ENCODE measurements at places on chromosomes 2 and 18. TPM values are rescaled to one million over a fixed set of nuclear protein-coding genes. Genes with fewer than 3 reads are reported as not detected.

CD207 gene
- not detected for total RNA-seq

DNA sequence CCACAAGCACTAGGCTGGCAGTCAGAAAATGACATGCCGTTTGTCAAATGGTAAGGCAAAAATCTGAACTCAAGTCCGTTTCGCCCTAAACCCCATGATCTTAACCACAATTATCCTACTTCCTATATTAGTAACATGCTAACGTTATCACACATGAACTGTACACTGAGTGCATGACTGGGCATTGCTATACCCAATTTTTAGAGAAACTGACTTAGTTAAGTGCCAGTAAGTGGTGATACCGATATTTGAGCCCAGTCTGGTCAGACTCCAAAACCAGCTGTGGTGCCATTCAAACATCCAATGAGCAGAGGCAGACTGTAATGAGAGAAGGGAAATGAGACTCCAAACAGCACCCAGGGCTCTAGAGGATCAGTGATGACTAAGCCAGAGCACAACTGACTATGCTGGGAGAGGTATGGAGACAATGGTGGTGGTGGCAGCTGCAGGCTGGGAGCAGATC lies 311.7 kb upstream of the PKDCC start:
- H3K4me1 ChIP-seq, result no peaks in the 10 kb centered on the region
- H3K36me3 ChIP-seq, result no peaks in the 10 kb centered on the region
- no peak for DNase-seq
- peaks cover 13% of the 10 kb centered on the region for H3K27me3 ChIP-seq

- no peak overlapping the region for H3K27ac ChIP-seq
- DNase-seq, result no peak
- no peaks in the 10 kb centered on the region for H3K36me3 ChIP-seq
- no peak overlapping the region for H3K4me3 ChIP-seq
- no peaks in the 10 kb centered on the region for H3K4me1 ChIP-seq
- H3K27me3 ChIP-seq, result no peaks in the 10 kb centered on the region
Observed at GRCh38 chr18:75142677-75143076, 66.3 kb downstream of the PTGR3 start.

DNA sequence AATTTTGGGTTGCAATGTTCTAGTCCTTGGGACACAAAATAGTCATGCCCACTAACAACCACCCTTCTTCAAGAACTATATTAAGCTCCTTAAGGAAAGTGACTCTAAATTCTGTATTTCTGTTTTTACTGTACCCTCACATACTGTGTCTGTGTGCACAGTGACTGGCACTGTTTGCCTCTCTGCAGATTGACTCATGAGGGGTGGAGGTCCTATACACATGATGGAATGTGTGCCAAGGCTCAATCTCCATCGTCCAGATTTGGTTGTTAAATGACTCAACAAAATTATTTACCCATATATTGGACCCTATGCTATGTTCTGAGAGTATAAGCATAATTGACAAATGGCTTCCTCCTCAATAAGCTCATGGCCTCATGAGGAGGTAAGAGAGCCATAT lies 126.6 kb upstream of the CWC22 start:
- H3K27ac ChIP-seq, result no peak overlapping the region
- peaks cover 7% of the 10 kb centered on the region for H3K27me3 ChIP-seq
- no peak for DNase-seq
- no peaks in the 10 kb centered on the region for H3K4me1 ChIP-seq

DNA sequence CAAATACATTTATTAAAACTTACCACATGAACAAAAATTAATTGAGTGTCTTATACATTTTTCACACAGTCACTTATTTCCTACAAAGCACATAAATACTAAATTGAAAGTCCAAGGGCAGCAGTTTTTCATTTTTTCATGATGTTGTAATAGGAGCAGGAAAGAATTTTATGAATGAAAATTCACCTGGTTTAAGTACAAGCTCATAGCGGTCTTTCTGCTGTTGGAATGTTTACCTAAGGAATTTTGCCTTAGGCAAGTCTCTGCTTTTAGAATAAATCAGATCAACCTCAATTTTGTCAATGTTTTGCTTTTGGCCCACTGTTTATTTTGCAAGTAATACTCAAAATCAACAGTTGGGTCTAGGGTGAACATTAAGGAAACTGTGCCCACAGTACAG lies 40.0 kb downstream of the ETAA1 start:
- DNase-seq, result no peak
- H3K27ac ChIP-seq, result no peak overlapping the region
- H3K4me1 ChIP-seq, result no peaks in the 10 kb centered on the region
- H3K27me3 ChIP-seq, result peaks cover 15% of the 10 kb centered on the region
- H3K36me3 ChIP-seq, result no peaks in the 10 kb centered on the region

GRCh38 chr2:12797815-12798214 lies 81.1 kb downstream of the TRIB2 start:
- H3K4me1 ChIP-seq, result peaks cover 4% of the 10 kb centered on the region
- peaks cover 15% of the 10 kb centered on the region for H3K36me3 ChIP-seq
- DNase-seq, result no peak
- no peak overlapping the region for H3K27ac ChIP-seq
- no peak overlapping the region for H3K4me3 ChIP-seq

DUSP28 gene
- 4.2 TPM for total RNA-seq

DNA sequence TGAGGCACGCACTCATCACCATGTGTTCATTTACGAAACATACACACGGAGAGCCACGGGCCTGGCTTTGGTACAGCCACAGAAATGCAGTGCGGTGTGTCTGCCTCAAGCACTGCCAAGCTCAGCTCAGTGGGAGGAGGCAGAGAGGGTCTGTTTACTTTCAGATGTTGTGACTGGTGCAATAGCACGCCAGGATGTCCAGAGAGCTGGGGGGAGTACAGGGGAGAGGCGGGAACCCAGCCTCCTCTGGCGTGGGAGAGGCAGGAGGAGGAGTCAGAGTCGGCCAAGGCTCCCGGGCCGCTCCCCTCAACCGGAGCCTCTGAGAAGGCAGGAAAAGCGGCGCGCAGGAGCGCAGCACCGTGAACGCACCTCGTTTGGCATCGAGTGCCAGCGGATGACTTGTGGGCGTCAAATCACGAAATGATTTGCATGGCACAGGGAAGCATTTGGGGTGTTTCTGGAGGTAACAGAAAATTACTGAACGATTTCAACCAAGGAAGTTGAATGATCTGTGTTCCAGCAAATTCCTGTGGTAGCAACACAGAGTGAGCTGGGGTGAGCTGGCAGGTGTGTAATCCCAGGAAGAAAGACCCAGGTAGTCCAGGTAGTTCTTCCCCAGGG lies 143.0 kb downstream of the ZNF516 start:
- no peak overlapping the region for H3K27ac ChIP-seq
- peaks cover 3% of the 10 kb centered on the region for H3K27me3 ChIP-seq
- DNase-seq, result no peak
- H3K36me3 ChIP-seq, result no peaks in the 10 kb centered on the region
- H3K4me3 ChIP-seq, result no peak overlapping the region
- H3K4me1 ChIP-seq, result peaks cover 6% of the 10 kb centered on the region

DNA sequence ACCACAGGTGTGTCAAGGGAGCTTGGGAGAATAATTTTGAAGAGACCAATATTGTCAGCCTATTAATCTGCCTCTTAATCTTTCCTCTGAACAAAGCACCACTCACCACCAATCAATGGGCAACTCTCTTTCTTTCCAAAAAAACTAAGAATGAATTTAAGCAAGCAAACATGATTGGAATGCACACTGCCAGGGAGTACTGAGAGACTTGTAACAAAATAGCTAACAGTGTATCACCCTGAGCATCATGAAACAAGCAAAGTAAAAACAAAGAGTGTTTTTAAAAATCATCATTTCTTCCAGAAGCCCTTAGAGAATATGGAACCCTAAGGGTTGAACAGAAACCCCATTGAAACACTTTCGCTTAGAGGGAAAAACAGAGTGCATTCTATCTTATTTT lies 299.7 kb downstream of the DSEL start:
- no peak for DNase-seq
- no peak overlapping the region for H3K27ac ChIP-seq
- H3K4me1 ChIP-seq, result no peaks in the 10 kb centered on the region
- H3K36me3 ChIP-seq, result no peaks in the 10 kb centered on the region
- H3K27me3 ChIP-seq, result no peaks in the 10 kb centered on the region

DNA sequence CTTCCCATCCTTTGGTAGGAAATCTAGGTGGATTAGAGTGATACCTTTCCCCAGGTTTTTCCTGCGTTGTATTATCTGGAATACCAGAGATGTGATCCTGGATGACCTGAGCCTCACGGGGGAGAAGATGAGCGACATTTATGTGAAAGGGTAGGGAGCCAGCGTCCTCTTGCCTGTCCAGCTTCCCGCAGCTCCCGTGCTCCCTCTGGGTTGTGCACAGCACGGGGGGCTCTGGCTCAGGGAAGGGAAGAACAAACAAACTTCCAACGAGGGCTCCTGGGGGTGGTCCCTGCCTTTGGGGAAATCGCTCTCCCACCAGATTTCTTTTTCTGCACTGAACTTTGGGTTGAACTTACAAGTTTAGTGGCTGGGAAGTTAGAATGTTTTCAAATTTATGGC lies 215.7 kb downstream of the DYSF start:
- DNase-seq, result no peak
- H3K4me1 ChIP-seq, result no peaks in the 10 kb centered on the region
- H3K36me3 ChIP-seq, result no peaks in the 10 kb centered on the region
- H3K27me3 ChIP-seq, result peaks cover 1% of the 10 kb centered on the region
- no peak overlapping the region for H3K27ac ChIP-seq
- no peak overlapping the region for H3K4me3 ChIP-seq

GRCh38 chr2:231819447-231820042 lies 33.3 kb downstream of the COPS7B start:
- H3K27ac ChIP-seq, result no peak overlapping the region
- H3K4me1 ChIP-seq, result no peaks in the 10 kb centered on the region
- H3K36me3 ChIP-seq, result peaks cover 4% of the 10 kb centered on the region
- H3K4me3 ChIP-seq, result no peak overlapping the region
- DNase-seq, result no peak

- H3K4me3 ChIP-seq, result no peak overlapping the region
- peaks cover 6% of the 10 kb centered on the region for H3K27me3 ChIP-seq
- H3K4me1 ChIP-seq, result no peaks in the 10 kb centered on the region
- no peak for DNase-seq
Observed at GRCh38 chr2:173196080-173196479, 120.4 kb downstream of the MAP3K20 start.

- H3K27me3 ChIP-seq, result peaks cover 40% of the 10 kb centered on the region
- no peak overlapping the region for H3K4me3 ChIP-seq
- no peak for DNase-seq
- H3K27ac ChIP-seq, result no peak overlapping the region
- no peaks in the 10 kb centered on the region for H3K4me1 ChIP-seq
Observed at GRCh38 chr18:59228351-59228750, 8.4 kb downstream of the GRP start.

- peaks cover 72% of the 10 kb centered on the region for H3K4me1 ChIP-seq
- peaks cover 23% of the 10 kb centered on the region for H3K36me3 ChIP-seq
Observed at GRCh38 chr2:73984922-73985307, 205 bp downstream of the TET3 start.

DNA sequence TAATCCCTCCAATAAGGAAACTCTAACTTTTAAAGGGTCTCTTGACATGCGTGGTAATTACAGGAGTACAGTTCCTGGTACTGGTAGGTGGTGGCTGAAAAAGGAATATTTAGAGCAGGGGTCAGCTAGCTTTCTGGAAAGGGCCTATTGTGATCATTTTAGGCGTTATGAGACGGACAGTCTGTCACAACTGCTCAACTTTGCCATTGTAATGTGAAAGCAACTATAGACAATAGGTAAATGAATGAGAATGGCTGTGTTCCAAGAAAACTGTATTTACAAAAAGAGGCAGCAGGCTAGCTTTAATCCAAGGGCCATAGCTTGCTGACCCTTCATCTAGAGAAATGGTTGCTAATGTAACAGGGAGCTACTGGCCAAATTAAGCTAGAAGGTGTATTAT lies 177.7 kb upstream of the LRRTM1 start:
- H3K4me3 ChIP-seq, result no peak overlapping the region
- no peak overlapping the region for H3K27ac ChIP-seq
- no peaks in the 10 kb centered on the region for H3K27me3 ChIP-seq

TACR1 gene
- not detected for total RNA-seq

EPB41L3 gene
- total RNA-seq, result 0.77 TPM

TNFRSF11A gene
- total RNA-seq, result 6.1 TPM

DNA sequence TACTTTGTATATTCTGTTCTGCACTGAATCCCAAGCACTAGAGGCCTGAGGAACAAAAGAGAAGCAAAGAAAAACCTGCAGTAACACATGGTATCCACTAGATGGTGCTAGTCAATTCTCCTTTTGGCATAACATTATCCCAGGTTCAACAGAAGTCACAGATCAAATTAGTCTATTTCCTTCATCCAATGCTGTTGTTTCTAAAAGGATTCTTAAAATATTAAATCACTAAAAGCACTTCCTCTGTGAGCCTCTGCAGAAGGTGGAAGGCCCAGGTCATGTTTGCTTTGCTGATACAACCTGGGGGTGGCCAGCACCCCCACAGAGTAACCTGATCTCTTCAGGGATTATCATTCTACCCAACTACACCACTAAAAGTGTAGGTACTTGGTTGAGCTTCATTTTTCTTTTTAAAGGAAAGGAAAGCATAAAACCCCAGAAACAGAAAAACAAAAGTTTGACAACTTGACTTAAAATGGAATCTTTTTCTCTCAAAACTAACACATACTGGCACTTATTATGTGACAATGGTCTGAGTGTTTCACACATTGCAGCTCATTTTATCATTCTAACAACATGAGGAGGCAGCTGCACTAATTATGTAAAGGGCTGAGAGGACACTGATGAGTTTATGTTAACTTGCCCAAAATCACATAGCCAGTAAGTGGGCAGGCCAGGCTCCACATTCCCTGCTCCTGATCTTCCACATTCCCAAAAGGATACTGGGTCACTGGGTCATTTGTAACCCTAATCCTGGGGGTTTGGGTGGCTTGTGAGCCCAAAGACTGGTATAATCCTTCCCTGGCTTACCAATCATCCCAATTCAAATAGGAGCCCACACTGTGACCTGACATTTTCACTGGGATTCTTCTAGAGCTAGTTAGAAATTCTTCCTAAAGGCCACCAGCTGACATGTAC lies 66.8 kb upstream of the DNER start:
- H3K27ac ChIP-seq, result peak overlapping the region; percentile 26
- H3K4me1 ChIP-seq, result peaks cover 22% of the 10 kb centered on the region
- DNase-seq, result no peak
- H3K27me3 ChIP-seq, result no peaks in the 10 kb centered on the region

IMMT gene
- 172 TPM for total RNA-seq

DNAH7 gene
- total RNA-seq, result 0.07 TPM

OTOS gene
- not detected for total RNA-seq

DNA sequence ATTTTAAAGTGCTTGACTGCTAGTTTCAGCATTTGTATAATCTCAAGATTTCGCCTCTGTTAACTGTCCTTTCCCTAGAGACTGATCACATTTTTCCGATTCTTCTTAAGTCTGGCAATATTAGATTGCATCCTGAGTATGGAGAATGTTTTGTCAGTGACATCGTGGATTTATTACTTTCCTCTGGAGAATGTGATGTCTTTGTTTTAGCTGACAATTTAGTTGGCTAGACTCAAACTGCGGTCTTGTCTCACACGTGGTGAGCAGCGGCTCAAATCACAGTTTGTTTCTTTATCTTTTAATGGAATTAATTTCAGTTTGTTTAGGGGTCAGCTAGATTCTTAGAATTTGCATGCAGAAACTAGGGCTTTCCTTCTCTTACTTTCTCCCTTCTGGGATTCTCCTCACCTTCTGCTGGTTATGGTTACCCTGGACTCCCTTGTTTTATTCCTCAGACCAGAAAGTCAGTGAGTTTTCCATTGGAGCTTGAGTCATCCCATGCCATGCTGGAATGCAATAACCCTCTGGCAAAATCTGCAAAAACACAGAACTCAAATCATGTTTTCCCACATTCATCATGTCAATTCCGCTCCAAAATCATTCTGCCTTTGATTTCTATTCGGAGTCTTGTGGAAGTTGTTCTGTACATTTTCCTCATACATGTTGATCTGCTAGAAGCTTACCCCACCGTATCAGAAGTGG lies 327.2 kb upstream of the TRIB2 start:
- H3K4me3 ChIP-seq, result no peak overlapping the region
- no peak for DNase-seq
- H3K36me3 ChIP-seq, result no peaks in the 10 kb centered on the region
- no peaks in the 10 kb centered on the region for H3K4me1 ChIP-seq
- H3K27ac ChIP-seq, result no peak overlapping the region

NEUROD1 gene
- total RNA-seq, result not detected

All from activated CD4-positive, alpha-beta memory T cell treated with anti-CD3 and anti-CD28 coated beads for 36 hours (primary cell).